ENCODE measurements at places on chromosomes 7 and 10.

GRCh38 chr10:33039181-33039580 is 81.2 kb upstream of the ITGB1 start:
- no peak for DNase-seq

DNA sequence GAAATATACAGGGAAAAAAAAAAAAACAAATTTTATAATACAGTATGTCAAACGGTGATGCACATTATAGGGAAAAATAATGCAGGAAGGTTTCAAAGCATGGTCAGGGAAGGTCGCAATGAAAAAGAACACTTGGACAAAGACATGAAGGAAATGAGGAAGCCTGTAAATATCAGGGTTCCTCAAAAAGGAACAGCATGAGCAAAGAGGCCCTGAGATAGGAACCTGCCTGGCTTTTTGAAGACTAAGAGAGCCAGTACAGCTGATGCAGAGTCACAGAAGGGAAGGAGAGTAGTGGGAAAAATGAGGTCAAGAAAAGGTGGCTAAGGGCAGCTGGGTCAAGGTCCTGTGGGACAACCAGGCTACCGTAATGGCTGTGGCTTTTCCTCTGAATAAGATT is 1.9 kb downstream of the VPS41 start:
- DNase-seq = no peak

DNA sequence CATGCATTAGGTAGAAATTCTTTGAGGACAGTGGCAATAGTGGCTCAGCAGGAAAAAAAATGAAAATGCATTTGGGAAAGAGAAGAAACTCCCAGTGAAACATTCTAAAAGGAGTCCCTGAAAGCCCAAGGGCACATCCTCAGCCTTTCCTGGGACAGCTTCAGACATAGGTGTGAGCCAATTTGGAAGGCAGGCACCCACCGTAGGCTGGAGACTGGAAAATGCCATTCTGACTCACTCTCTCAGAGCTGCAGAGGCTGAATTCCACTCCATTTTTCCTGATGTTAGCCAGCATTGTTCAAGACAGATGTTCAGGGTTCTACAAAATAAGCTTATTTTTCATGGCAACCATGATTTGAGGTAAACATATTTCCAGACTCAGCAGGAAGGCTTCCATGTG is 379.0 kb upstream of the FZD8 start:
- no peak for DNase-seq

DNA sequence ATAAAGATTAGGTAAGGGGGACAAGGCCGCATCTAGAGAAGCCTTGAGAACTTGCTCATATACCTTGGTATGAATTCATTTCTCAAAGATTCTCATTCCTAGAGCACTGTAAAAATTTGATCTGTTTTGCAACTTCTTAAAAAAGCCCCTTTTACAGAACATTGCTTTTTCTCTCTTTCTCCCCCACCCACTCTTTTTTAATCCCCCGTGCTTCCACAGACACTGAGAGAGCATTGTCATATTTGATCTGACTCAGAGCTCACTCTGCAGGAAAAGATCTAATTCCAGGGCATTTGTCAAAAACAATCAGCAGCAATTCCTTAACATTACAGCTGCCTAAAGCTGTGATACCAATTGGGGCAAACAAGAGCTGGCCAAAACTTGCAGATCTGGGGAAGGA is 92.0 kb downstream of the ARHGAP22 start:
- DNase-seq = no peak

DNA sequence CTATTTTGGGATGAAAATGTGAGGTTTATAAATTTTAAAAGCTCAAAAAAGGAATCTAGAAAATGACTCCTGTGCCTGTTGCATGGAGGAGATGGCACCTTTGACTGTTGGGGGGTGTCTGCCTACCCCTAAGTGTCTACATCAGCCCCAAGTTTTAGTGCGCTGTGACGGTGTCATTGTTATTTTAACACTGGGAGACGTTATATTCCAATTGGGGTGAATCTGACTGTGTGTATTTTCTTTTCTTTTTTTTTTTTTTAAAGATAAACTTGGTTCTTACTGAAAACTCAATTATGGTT is 517 bp downstream of the SRGN start:
- DNase-seq = peak; percentile 30

- no peak for DNase-seq
Observed at GRCh38 chr10:114278140-114278883, 39.3 kb downstream of the VWA2 start.

DNA sequence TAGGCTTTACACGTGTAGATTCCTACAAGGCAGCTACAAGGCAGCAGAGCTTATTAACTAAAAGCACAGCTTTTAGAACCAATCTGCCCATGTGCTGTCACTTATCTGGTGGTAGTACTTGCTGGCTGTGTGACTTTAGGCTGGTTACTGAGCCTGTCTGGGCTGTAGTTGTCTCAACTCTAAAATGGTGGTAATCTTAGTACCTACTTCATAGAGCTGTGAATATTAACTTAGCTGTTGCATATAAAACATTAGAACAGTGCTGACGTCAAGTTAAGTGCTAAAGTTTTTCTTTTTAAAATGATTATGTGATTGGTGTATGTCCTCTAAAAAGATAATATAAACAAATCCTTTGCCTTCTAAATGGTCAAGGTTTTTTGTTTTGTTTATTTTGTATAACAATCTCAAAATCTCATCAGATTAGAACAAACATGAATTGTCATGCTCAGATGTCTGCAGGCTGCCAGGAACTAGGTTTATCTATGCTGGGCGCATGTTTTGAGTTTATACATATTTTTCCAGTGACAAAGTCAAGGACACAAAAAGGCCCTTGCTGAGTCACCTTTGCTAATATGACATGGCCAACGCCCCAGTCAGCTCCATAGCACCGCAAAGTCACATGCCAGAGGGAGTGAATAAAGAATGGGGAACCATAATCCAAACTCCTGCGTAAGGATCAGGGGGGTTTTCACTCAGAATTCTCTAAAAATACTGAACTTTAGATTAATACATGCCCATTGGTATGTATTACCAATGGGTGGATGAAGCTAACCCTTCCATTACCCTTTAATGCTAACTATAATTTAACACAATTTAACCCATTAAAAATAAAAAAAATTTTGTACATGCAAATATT is 39.8 kb upstream of the ARL4A start:
- no peak for DNase-seq

- no peak for DNase-seq
Observed at GRCh38 chr10:43594944-43595589, 11.2 kb upstream of the ZNF485 start.

GRCh38 chr7:12583922-12584321 is 13.4 kb downstream of the SCIN start:
- no peak for DNase-seq

All from naive thymus-derived CD4-positive, alpha-beta T cell (primary cell).